Astrocyte (in vitro differentiated cells and primary cell): ENCODE measurements at places on chromosomes 2 and 18. TPM values are rescaled to one million over a fixed set of nuclear protein-coding genes. Genes with fewer than 3 reads are reported as not detected.

Gene SH3RF3
- total RNA-seq, result 7.2 and 7.3 TPM in 2 replicates

Gene DHX57
- 18.6 and 22.5 TPM in 2 replicates for total RNA-seq

Gene ROCK2
- 39.4 and 45.1 TPM in 2 replicates for total RNA-seq

Gene ADRA2B
- total RNA-seq, result not detected in 2 replicates

Gene SPC25
- total RNA-seq, result 0.60 and 1.6 TPM in 2 replicates

Gene CARF
- 3.6 and 5.3 TPM in 2 replicates for total RNA-seq

Gene TTC31
- total RNA-seq, result 12.0 and 14.1 TPM in 2 replicates

Gene CD207
- total RNA-seq, result not detected in 2 replicates

Gene CCDC68
- total RNA-seq, result 2.2 and 2.4 TPM in 2 replicates

Gene MZT2B
- 232 and 234 TPM in 2 replicates for total RNA-seq

Gene FTCDNL1
- total RNA-seq, result 0.45 and 0.48 TPM in 2 replicates

Gene PRKCE
- 11.2 and 12.8 TPM in 2 replicates for total RNA-seq

Gene C18orf54
- total RNA-seq, result 7.6 and 10.2 TPM in 2 replicates

Gene REEP1
- total RNA-seq, result 0.61 and 1.1 TPM in 2 replicates

Gene GAREM2
- 2.2 and 4.2 TPM in 2 replicates for total RNA-seq

Gene GALNT13
- 2.0 and 2.6 TPM in 2 replicates for total RNA-seq

Gene HADHA
- total RNA-seq, result 132 and 139 TPM in 2 replicates

Gene TWIST2
- total RNA-seq, result 2.5 and 3.2 TPM in 2 replicates

Gene CNDP1
- 0.31 TPM in 1 of 2 replicates, not detected in the other for total RNA-seq

Gene TUBA3D
- total RNA-seq, result not detected in 2 replicates

Gene ABCG8
- total RNA-seq, result not detected in 2 replicates

Gene TET3
- 32.8 and 39.9 TPM in 2 replicates for total RNA-seq
